Fibroblast of the conjunctiva (primary cell): ENCODE measurements at places on chromosomes 6 and 20.
A peak's percentile ranks its signal among the peaks of the same experiment; 100 is the strongest.

GRCh38 chr20:49230021-49230420 lies 10.8 kb downstream of the DDX27 start:
- DNase-seq = no peak

DNA sequence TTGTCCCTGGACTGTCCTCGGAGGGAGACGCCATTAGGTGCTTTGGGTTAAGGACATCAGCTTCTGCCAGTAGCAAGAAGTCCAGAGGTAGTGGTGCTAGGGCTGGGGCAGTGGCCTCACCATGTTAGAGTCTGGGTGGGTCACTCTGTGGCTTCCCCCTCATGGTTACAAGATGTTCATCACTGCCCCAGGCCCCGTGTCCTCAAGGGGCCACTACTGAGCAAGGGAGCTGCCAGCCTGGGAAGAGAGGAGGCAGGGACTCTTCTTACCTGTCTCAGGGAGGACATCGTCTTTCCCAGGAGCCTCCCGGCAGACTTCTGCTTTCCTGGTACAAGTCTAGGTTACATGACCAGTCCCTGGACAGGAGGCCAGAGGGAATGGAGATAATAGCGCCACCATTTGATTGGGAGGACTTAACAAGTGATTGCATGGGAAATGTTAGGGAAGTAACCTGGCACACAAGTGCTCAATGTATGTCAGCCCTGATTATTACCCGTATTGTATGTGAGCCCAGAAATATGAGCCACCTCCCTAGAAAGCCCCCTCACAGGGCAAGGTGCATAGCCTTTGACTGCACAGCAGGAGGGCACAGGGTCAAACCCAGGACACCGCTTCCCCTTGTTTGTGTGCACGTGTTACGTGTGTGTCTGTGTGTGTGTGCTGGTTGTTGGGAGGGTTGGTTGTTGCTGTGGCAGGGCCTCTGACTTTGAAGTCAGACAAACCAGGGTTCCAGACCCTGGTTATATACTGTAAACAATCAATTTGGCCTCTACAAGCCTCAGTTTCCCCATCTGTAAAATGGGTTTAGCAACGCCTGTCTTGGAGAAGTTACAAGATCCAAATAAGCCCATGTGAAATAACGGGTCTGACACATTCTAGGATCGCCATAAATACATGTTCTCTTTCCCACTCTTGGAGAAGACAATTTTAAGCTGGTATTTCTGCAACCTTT lies 30.0 kb downstream of the SIRPA start:
- no peak for DNase-seq

DNA sequence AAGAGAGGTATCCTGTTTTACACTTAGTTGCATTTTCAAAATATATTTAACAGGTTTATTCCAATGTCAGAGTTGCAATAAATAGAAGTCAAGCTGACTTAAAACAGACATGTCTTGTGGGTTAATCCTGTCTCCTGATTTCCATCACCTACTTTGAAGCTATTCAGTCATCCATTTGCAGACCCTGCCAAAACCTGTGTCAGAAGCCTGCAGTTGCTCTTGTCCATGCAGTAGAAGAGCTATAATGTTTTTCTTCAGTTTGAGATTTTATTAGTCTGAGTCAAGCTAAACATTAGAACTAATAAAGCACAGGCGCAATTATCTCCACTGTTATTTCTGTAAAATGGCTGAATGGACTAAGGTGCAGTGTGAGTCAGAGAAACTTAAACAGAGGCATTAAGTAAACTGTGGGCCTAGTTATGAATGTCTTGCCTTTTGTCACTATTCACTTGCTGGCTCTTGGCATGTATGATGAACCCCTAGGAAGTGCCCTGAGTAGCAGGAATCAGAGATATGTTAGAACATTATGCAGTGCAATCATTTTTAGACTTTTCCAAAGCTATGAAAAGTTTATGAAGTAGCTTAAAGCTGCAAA lies 11.0 kb upstream of the HDGFL1 start:
- no peak for DNase-seq

DNA sequence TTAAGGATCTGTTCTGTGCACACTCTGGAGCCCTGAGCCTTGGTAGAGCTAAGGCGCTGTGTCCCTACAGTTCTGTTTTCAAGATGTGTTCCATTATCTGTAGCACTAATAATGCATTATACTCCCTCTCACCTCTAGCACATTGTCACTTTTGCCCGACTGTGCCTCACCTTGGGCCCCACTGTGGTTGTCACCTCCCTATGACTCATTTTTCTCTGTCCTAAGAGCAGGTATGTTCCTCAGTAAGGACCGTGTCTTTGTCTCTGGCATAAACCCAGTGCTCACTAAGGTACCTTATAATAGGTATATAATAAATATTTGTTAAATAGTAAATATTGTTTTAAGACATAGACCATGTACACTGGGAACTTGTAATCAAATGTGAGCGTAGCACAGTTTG lies 942.5 kb upstream of the CITED2 start:
- no peak for DNase-seq

DNA sequence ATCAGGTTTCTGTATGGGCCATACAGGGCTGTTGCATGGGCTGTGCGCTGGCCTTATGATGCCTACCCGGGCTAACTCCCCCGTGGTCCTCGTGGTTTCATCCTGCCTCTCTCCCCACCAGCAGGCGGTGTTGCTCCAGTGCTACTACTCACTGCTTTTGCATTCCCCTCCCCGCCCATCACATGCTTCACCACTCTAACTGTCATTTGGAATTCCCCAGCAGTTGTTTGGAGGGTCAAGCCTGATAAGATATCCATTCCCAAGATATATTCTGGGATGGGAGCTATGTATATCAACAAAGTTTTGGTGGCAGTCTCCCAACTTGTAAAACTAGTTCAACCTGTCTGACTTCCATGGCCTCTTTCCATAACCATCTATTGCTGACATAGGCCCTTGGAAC lies 233.2 kb upstream of the SOX4 start:
- DNase-seq = no peak

GRCh38 chr6:160412993-160413392 lies 64.8 kb downstream of the SLC22A3 start:
- DNase-seq = no peak

DNA sequence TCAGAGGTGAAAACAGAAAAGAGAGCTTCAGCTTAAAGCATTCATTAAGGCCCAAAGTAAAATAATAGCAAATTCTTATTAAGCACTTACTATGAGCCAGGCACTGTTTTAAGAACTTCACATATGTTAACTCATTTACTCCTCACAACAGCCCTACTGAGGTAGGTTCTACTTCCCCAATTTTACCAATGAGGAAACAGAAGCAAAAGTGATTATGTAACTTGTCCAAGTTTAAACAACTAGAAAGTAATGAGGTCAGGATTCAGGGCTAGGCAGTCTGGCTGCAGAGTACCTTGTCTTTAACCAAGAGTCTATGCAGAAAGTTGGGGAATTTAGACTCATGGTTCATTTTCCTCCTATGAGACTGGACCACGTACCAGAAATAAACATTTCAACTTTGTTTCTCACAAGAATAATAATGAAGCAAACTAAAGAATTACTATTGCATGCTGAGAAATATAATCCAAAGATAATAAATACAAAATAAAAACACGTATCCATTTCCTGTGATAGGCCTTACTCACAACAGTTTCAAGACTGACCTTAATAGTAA lies 3.8 kb downstream of the COL21A1 start:
- DNase-seq = no peak

- no peak for DNase-seq
Observed at GRCh38 chr6:39791311-39791710, 865 bp upstream of the DAAM2 start.

DNA sequence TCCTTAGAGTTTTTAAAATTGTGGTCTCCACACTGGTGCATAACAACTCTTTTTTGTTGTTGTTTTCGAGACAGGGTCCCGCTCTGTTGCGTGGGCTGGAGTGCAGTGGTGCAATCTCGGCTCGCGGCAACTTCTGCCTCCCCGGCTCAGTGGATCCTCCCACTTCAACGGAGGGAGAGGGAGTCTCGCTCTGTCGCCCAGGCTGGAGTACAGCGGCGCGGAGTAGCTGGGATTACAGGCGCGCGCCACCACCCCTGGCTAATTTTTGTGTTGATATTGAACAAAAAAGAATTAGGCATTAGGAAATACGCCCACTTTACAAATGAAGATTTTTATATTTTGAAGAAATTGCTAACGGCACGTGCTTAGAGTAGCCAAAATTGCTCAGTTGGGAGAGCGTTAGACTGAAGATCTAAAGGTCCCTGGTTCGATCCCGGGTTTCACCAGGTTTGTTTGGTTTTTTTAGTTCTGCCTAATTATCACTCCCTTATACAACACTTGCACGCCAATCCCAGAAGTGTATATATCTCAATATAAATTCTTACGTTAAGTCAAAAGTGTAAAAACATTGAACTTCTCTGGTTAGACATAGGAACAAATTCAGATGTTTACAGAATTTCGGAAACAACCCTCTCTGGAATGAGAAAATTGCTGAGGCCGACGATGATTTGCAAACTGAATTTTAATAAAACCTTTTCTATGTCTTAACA lies 159.6 kb downstream of the TRIM27 start:
- DNase-seq = no peak

- peak; percentile 5 for DNase-seq
Observed at GRCh38 chr20:61640131-61640870, 388.2 kb downstream of the CDH4 start.

- no peak for DNase-seq
Observed at GRCh38 chr6:147567141-147567805, 58.8 kb downstream of the SAMD5 start.

DNA sequence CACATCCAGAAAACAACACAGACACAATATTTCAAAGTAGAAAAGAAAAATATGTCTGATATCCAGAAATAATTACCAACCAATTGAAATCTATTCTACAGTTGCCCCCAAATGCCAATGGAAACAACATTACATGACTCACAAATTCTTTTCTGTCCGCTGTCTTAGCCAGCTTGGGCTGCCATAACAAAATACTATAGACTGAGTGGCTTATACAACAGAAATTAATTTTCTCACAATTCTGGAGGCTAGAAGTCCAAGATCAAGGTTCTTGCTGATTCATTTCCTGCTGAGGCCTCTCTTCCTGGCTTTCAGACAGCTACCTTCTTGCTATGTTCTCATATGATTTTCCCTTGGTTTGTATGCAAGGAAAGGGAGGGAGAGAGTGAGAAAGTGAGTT lies 698.1 kb downstream of the DHX35 start:
- DNase-seq = no peak

DNA sequence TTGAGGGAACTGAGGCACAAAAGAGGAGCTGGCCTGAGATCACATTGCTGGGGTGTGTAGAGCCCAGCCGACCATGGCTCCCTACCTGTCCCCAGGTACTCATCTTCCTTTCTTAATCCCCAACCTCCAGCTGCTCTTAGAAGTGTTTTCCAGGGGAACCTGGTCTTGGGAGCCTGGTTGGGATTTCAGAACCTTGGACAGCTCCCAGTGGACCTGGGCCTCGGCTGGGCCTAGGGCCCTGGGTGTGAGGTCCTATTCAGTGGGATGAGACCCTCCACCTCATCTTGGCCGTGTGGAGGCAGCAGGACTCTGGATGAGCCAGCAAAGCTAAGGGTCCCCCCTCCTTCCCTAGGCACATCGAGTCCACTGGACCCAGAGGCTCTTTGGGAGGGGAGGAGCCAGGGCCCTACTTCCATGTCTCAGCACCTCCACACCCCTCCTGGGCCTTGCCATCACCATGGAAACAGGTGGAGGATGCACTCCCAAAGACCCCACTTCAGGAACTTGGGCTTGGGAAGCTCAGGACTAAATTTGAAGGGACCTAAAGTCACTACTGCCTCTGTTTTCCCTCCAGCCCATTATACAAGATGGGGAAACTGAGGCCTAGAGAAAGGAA lies 38.5 kb downstream of the DLGAP4 start:
- DNase-seq = no peak

GRCh38 chr6:101080597-101080996 lies 199.5 kb upstream of the ASCC3 start:
- DNase-seq = no peak

DNA sequence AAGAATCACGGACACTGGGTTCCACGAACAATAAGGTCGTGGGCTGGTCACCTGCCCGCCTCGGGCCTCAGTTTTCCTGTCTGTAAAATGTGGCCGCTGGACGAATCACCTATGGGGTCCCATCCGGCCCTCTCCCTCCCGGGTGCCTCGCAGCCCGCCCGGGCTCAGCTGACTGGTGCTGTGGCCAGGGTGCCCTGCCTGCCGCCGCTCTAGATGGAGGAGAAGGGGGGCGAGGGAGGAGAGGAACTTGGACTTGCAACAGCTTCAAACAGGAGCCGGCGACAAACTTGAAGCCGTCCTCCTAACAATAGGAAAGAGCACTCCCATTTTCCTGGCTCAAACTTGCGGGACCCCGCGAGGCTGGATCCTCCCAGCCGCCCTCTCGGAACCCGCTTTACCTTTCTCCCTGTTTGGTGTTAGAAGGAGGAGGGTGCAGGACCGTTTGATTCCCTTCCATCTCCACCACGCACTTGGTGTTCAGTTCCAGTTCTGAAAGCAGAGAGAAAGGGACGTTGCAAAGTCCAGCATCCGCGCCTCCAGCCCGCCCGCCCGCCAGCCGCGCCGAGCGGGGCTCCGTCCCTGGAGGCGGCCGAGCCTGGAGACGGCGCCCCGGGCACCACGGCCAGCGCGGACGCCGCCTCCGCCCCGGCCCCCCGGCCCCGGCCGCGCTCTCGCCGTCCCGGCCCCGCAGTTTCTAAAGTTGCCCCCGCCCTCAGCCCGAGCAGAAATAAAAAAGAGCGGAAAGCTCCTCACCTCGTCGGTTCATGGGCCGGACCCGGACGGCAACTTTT lies 584 bp downstream of the KIF13A start:
- DNase-seq = no peak

DNA sequence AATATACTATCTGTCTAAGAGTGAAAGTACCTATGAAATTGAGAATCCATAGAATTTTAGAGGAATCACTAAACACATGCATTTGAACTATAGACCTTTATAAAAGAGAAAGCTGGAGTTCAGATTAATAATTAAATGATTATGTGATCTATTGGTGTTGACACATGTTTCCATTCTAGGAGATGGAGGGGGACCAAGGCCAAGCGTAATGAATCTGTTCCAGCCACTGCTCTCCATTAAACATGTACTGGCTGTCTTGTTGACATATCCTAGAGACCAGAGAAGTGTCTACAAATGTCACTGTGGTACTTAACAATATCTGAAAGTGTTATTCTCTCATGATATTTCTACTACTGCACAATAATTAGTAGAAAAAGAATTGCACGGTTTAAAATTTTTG lies 432.4 kb downstream of the BMP2 start:
- DNase-seq = no peak

- no peak for DNase-seq
Observed at GRCh38 chr6:127347178-127347577, 3.8 kb upstream of the ECHDC1 start.

- no peak for DNase-seq
Observed at GRCh38 chr6:92361990-92362389, 1057.4 kb downstream of the EPHA7 start.

DNA sequence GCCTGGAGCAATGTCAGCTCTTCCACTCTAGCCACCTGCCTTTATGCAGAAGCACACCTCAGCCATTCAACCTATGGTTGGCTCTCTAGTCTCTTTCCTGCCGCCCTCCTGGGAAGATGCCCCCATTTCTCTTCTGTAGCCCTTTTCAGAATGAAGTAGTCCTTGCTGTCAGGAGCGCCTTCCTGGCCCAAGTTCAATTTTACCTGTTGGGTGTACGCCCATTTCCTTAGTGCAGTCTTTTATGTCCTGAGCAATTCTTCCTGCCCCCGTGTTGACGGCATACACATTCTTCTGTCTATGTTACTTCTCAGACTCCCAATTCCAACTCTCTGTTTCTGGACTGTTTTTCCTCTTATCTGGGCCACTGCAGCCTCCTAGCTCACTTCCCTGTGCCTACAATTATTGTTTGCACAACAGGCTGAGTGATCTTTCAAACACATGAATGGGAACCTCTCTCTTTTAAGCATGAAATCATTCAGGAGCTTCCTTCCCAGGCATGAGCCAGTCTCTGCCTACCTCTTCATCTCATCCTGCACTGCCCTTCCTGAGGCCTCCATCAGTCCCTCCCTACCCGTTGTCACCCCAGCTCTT lies 389.2 kb downstream of the CD83 start:
- DNase-seq = no peak
